Ammon's horn (tissue), 1 donor: ENCODE measurements at places on chromosomes 7 and 10.

DNA sequence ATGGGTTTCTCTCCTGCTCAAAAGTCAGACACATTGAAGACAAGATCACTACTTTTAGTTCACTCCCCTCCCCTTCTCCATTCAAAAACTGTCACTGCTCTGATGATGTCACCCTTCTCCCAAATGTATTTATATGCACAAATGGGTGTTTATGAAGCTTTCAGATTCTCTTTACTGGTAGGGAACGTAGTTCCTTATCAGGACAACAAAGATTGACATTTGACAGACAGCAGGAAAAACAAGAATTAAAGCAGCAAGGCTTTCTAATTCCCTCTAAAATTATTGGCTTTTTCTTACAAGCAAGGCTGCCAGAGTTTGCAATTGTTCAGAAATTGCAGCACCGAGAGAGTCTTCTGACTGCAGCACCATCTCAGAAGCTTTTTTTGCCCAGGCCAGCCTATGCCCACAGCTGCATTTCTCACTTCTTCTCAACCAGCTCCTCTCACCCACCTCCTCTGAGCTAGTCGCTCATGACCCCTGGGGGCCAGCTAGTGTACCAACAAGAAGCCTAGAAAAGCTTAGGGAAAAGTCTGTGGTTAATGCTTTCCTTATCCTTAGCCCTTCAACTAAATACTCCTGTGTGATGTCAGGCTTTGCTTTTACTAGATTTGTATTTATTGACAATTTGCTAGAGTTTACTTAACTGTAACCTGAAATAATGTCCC lies 265.1 kb downstream of the HTR7 start:
- peak; percentile 59 for DNase-seq

- no peak for DNase-seq
Measured at GRCh38 chr10:29237786-29238185, 51.1 kb upstream of the LYZL1 start.

DNA sequence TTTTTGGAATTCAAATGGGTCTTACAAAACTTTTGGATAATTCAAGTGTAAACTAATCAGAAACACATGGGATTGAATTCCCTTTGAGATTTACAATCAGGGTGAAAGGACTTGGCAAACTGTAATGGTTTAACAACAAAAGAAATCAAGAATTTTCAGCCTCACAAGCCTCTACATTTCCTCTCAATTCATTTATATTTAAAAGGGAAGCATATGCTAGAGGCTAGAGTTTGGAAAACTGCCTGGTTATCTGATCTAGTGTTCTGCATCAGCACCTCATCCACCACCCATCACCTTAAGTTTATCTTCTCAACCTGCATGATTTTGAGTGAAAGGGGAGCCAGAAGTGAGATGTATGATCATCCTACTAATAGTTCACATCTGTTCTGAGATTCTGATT lies 120.7 kb downstream of the TES start:
- DNase-seq = no peak

DNA sequence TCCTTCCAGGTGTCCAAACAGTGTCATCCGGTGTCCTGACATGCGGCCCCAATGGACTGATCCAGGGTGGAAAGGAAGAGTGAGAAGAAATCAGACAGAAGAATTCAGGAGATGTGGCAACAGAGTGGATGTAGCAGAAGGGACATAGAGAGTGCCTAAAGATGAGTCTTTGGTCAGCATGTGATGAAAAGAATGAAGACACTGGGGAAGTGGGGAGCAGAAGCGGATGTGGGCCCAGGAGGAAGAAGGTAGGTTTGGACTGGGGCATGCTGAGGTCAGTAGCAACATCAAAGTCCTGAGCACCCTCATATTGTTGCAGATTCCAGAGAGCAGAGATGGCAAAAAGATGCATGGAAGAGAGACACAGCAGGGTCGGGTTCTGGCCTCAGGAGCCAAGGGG lies 71.8 kb upstream of the STEAP1B start:
- DNase-seq = peak; percentile 50

- no peak for DNase-seq
Measured at GRCh38 chr10:6221971-6222751, 19.4 kb downstream of the PFKFB3 start.

DNA sequence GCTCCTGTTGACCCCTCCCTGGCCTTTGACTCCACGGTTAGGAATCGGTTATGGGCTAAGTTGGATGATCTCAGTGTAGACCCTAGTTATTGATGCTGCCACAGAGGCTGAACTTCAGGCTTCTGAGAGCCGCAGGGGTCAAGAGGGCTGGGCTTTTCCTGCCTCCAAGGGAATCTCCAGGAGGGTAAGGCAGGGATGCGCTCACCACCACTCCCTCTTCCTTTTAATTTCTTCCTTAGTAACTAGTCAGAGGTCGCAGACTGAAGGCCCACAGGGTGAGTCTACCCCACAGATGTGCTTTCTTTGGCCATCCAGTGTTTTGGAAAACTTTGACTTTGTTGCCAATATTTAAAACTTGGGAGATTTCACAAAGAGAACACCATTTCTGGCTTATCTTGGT lies 151.0 kb upstream of the TCF7L2 start:
- no peak for DNase-seq

- DNase-seq = no peak
Measured at GRCh38 chr10:122147663-122148062, 123.4 kb upstream of the BTBD16 start.

DNA sequence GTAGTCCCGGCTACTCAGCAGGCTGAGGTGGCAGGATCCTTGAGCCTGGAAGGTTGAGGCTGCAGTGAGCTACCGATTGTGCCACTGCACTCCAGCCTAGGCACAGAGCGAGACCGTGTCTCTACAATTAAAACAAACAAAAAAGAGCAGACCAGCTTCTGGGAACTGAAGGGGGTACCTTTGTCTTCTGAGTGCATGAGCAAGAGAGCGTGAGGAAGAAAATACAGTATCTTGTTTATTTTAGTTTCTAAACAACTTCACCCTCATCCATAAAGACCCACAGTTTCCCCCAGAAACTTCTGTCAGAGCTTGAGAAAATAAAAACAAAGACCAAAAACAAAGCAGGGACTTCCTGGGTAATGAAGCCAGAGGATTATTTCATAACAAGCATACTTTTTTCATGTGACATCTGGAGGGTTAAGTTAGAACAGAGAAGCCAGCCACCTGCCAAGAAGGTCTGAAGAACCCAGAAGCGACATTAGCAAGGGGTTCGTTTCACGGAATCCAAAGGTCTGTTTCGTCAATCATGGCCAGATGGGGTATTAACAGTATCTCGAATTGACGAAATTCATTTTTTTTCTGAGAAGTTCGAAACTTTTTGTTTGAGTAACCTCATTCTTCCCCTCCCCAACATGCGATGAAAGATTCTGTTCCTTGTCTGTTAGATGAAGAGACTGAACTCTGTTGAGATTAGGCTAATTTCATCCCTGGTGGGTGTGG lies 10.2 kb upstream of the IL2RA start:
- no peak for DNase-seq

DNA sequence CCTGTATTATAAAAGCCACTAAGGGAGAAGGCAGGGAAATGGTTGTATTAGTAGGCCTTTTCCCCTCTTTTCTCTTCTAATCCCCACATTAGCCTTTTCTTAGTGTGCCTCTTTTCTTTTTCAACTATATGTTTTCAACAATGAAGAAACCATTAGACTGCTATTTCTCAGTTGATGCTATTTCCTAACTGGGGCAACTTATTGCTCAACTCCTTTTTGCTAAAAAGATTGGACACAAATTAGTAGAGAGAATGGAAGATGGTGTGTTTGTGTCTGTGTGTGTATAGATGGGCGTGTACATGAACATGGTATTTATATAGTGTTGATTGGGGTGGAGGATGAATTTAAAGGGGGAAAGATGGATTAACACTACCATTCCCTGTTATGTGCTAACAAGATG lies 28.4 kb downstream of the TBC1D12 start:
- no peak for DNase-seq
